ENCODE measurements at places on chromosomes 1 and 21.

- DNase-seq: peak; percentile 42
Measured at GRCh38 chr1:112706505-112707220, at the start of gene RHOC. Gene RHOC, minus strand, starts transcription at chr1:112707127. Its CDS starts 3,328 bp downstream, at chr1:112703799.

- no peak for DNase-seq
Measured at GRCh38 chr1:151563376-151563775, 23.3 kb downstream of the TUFT1 start.

DNA sequence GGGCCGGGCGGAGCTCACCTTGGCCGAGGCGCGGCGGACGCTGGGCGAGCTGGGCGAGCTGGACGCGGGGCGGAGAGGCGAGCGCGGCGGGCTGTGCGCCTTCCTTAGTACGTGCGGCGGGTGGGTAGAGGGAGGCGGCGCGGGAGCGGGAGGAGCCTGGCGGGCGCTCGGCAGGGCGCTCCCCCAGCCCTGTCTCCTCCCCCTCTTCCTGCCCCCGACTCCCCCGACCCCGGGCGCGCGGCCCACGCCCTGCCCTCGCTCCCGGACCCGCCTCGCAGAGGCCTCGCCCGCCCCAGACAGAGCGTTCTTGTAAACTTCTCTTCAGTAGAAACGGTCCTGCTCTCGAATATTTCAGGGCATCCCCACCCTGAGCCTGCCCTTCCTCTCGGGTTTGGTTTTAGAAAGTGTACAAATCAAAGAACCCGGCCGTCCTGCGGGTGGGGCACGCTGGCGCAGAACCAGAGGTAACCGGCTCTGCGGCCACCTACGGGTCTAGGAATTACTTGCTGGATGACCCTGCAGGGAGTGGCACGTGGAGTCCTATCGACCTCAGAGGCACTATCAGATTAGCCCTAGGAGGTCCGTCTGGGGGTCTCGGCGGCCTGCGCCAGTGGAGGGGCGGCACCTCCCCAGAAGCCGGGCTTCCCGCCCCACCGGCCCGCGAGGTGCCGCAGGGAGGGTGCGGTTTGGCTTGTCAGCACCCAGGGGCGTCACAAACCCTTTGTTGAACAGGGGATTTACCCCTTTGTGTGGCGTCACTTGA is at the start of gene S100A10:
Gene S100A10, minus strand, starts transcription at position 126 of the 763 bp plus-strand sequence. CDS start 7,629 bp downstream, outside the sequence.
- peak; percentile 63 for DNase-seq

- DNase-seq: no peak
Measured at GRCh38 chr1:230768903-230769570, 21.8 kb downstream of the CAPN9 start.

- no peak for DNase-seq
Measured at GRCh38 chr1:204751883-204752687, 66.5 kb upstream of the LRRN2 start.

Measured in activated T-cell treated with anti-CD3 and anti-CD28 coated beads for 48 hours (primary cell).